ENCODE measurements at places on chromosomes 3 and 15.

- DNase-seq, result no peak
Measured at GRCh38 chr15:89307791-89308190, 26.8 kb downstream of the POLG start.

GRCh38 chr3:59065240-59065639, 15.4 kb upstream of the CFAP20DC start:
- DNase-seq, result no peak

- DNase-seq, result no peak
Measured at GRCh38 chr15:59303633-59304032, 69.0 kb downstream of the MYO1E start.

DNA sequence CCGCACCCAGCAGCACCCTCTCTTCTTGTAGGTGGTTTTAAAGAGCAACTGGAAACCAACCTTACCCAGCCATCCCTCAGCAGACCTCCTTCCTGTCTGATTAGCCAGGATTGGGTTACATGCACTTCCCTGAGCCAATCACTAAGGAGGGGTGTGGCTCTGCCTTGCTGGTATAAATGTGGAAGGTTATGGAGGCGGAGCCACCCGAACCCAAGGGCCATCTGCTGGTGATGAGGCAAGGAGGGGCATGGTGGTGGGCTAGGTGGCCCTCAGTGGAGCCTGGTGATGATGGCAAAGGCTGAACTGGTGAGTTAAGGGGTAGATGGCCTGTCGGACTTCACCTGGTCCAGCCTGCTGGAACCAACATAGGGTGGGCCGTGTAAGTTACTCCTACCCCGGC, 39.8 kb downstream of the CCDC33 start:
- DNase-seq, result no peak

- no peak for DNase-seq
Measured at GRCh38 chr3:115512565-115513415, 110.5 kb upstream of the GAP43 start.

DNA sequence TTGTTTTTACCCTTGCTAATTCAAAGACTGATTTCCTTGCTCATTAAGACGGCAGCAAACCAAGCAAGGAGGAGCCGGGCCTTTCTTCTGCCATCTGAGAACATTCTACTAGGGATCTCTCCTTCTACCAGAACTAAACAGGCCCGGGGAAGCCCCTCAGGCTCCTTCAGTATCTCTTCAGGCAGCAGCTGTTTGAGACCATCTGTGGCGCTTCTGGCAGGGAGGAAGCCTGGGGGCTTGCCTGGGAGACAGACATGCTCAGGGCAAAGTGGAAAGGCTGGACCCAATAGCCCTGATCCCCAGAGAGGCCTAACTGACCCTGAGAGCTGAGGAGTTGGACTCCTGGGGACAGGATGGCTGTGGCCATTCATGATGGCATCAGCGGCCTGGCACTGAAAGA, 67.9 kb downstream of the FEM1B start:
- no peak for DNase-seq

DNA sequence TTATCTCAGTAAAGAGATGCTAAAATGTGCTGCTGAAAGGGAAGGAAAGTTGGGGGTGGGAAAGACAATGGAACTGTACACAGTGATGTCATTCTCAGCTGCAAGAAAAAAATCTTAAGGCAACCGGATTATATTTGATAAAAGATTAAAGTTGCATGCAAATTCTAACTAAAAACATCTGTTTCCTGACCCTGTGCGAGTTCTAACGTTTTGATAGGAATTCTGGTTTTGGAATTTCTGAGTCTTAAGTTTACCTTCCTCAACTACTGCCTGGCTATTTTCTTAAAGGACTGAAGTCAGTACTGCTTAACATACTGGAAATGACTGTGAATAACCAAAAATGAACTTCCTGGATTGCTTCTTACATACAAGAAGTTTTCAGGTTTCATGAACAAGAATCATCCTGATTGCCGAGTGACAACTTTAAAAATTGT, 115.5 kb downstream of the SLC25A26 start:
- DNase-seq, result no peak

GRCh38 chr3:50122661-50123391, 32.3 kb upstream of the SEMA3F start:
- DNase-seq, result no peak

DNA sequence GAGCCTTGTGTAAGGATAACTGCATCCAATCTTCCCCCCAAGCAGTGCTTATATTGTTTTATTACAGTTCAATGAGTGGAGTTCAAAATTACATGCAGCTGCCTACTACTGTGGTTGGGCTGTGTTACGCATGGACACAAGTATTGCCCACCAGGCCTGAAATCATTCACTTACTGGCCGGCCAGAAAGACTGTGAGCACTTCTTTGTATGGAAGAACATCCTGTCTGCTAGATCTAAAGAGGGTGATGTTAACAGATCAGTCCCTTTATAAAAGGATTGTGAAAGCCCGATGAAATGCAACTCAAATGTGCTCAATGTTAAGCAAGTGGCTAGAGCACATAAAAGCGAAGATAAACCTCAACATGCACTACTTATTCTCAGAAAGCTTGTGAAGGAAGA, 132.5 kb downstream of the FOXP1 start:
- no peak for DNase-seq

GRCh38 chr3:14441920-14442300, 39.5 kb downstream of the SLC6A6 start:
- DNase-seq, result no peak

- DNase-seq, result peak; percentile 39
Measured at GRCh38 chr3:136818769-136819391, at the start of gene SLC35G2. TSS of gene SLC35G2 (plus strand) at chr3:136819126. CDS start at chr3:136854461, 35,335 bp downstream.

All from LoVo (cell line).